ENCODE measurements at places on chromosomes 12 and 14.
A peak's percentile ranks its signal among the peaks of the same experiment; 100 is the strongest.

- DNase-seq: no peak
Observed at GRCh38 chr12:80173083-80173864, 73.9 kb downstream of the OTOGL start.

DNA sequence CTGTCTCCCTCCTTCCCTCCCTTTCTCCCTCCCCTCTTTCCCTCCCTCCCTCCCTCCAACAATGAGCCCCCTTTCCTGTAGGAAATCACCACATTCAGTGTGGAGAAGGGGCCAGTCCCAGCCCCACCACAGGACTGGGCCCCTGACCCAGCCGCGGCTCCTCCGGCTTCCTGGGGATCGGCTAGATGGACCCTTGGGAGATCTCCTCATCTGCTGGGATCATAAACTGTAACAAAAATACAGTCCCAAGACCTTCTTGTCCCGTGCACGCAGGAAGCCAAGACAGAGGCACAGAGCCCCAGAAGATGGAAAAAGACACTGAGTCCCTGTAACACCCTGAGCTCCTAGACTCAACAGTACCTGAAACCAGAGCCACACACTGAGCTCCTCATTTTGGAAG, 23.9 kb downstream of the DIO3 start:
- no peak for DNase-seq

DNA sequence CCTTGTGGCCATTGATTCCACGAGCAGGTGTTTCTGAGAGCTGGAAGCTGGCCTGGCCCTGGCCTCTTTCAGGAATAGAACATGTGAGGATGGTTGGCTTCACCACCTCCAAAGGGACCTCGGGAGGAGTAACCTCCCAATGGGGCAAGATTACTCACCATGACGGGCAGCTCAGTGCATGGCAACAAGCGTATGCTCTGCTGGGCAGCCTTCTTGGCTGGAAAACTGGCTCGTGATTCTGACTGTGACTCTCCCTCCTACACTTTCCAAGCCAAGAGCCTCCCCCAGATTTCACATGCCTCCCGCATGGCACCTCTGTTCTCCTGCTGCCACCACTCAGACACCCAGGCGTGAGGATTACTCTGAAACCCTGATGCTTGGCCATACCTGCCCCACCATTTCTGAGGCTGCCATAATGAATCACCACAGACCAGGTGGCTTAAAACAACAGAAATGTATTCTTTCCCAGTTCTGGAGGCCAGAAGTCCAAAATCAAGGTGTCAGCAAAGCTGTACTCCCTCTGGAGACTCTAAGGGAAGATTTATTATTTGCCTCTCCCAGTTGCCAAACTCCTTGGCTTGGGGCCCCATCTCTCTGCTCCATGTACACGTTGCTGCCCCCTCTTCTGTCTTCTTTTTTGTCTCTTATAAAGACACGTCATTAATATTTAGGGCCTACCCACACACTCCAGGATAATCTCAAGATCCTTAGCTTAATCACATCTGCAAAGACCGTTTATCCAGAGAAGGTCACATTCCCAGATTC, 215.9 kb downstream of the CHST11 start:
- DNase-seq: no peak

DNA sequence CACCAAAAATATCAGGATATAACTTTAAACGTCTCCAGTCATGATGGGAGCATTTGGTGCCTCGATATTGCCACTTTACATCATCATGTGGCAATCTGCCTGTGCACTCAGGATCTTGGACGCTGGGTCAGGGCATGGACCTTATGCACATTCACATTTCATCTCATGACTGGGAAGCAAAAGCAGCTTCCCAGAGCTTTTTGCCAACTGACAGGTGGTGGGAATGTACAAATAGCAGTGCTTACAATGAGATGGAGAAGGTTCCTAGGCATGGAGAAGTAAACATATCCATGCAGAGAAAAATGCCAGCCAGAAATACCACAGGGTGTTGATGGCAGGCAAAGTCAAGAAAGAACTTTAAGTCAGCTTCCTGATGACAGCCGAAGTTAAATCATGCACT, 30.3 kb downstream of the EFCAB11 start:
- DNase-seq: no peak

DNA sequence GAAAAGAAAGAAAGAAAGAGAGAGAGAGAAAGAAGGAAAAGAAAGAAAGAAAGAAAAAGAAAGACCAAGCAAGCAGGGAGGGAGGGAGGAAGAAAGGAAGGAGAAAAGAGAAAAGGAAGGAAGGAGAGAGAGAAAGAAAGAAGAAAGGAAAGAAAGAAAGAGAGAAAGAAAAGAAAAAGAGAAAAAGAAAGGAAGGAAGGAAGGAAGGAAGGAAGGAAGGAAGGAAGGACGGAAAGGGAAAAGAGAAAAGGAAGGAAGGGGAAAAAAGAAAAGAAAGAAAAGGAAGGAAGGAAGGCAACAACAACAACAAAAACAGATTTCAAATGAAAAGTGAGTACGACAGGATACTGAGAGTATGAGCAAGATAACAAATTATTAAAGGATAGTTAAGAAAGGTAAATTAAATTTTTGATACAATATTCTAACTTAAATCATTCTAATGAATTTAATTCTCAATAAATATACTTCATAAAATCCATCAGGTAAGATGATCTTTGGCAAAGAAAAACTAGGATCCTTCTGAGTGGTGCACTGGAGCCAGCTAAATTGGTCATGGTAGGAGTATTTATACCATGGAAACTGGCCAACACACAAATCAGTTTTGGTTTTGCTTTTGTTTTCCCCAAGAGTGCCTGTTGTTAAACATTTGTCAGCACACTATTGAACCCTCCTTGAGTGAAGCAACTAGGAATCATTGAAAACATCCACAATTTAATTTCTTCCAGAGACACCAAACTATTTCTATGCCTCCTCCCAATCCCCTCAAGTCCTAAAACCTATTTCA, 56.1 kb upstream of the DYRK2 start:
- no peak for DNase-seq

DNA sequence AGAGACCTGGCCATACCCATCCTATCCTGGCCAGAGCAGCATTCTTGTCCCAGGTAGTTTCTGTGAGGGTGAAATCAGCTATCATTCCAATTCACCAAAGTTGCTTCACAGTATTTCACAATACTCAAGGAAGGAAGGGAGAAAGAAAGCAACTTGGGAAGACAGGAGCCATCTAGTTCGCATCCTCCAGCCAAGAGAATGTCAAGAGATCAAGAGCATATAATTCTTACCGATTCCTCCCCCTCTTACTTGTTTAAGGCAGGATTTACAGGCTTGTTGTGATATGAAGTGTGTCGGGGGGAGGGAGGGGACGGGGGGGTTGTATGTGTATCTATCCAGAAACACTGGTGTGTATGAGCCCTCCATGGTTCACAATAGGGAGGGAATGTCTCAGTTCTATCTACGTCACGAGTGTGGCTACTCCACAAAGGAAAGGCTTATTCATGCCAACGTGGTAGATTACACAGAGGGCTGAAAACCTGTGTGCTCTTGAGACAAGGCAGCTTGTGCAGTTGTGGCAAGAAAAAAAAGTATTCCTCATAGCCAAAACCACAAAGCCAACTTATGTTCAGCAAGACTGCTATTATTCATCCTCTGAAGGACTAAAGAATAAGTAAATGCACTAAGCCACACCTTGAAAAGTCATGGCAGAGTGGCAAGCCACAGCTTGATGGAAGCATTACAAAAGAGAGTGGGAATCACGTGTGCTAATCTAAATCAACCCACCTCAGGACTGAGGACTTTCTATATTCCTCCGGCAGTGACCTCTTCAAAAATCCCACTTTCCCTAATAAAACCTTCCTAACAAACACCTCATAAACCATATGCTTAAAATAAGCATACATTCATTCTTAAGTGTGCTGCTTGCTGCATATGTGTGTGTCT, 35.0 kb downstream of the CORO1C start:
- DNase-seq: no peak

DNA sequence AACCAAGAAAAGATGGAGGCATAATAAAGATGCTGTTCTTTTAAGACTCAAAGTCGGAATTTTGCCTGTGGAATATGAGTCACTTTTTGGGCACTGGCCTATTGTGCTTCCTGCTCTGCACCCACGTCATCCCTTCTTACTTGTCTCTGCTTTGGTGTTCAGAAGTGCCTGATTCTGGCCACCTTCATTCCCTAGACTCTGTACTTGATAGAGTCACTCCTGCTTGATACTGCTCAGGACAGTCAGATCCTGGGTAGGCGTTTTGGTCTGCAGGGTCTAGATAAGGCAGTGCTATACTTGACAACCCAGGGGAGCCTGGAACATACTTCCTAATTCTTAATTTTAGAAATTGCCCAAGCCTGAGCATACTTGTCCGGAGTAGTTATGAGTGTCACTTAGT, 1.9 kb downstream of the LRRK2 start:
- DNase-seq: no peak

GRCh38 chr14:62796431-62796830, 248.8 kb downstream of the KCNH5 start:
- DNase-seq: no peak

GRCh38 chr12:2083008-2083407, 30.2 kb downstream of the CACNA1C start:
- DNase-seq: no peak

- no peak for DNase-seq
Observed at GRCh38 chr14:23578560-23579310, at the start of gene JPH4. Gene JPH4 (minus strand): TSS chr14:23578790. CDS start chr14:23577453, 1,337 bp downstream.

DNA sequence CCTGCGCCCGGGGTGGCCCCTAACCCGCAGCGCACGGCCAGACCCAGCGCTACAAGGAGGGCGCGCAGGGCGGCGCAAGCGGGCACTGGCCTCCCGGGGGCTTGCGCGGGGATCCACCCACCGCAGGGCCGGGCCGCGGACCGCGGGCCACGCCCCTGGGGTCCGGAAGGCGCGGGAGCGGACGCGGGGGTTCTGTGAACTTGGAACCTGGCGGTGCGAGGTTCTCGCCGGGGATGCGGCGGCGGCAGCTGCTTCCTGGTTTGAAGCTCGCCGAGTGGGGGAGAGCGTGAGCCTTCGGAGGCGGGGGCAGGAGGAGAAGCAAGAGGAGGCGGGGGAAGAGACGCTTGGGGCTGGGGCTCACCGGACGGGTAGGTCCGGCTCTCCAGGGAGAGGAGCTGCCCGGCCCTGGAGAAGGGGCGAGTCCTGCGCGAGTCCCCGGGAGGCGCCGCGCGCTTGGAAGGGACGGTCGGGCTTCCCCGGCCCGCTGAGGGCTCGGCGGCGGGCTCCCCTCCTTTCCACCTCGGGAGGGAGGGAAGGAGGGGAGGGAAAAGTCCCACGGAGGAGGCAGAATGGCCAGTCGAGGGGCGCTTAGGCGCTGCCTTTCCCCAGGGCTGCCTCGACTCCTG, at the start of gene PRKCH:
PRKCH (plus strand) TSS at position 195 of the 626 bp plus-strand sequence. CDS start 523 bp downstream, outside the sequence.
- peak; percentile 65 for DNase-seq

GRCh38 chr12:1566449-1567135, 27.8 kb downstream of the FBXL14 start:
- no peak for DNase-seq

- no peak for DNase-seq
Observed at GRCh38 chr12:88388566-88389540, 191.4 kb downstream of the KITLG start.

GRCh38 chr12:20722142-20722541, 27.0 kb downstream of the SLCO1C1 start:
- DNase-seq: no peak

GRCh38 chr14:73261520-73262426, 24.5 kb downstream of the PAPLN start:
- DNase-seq: no peak

- no peak for DNase-seq
Observed at GRCh38 chr12:132427174-132427768, 62.7 kb upstream of the FBRSL1 start.

- no peak for DNase-seq
Observed at GRCh38 chr14:72678356-72678755, 215.5 kb downstream of the DPF3 start.

GRCh38 chr12:123384994-123385376, 1.1 kb downstream of the KMT5A start:
- no peak for DNase-seq

- no peak for DNase-seq
Observed at GRCh38 chr14:24954037-24954699, 95.8 kb downstream of the STXBP6 start.
